Activated CD4-positive, alpha-beta T cell treated with anti-CD3 and anti-CD28 coated beads, Interleukin-2, amount 50 U/mL, for 24 hours (primary cell): ENCODE measurements at places on chromosomes 7 and 10.

DNA sequence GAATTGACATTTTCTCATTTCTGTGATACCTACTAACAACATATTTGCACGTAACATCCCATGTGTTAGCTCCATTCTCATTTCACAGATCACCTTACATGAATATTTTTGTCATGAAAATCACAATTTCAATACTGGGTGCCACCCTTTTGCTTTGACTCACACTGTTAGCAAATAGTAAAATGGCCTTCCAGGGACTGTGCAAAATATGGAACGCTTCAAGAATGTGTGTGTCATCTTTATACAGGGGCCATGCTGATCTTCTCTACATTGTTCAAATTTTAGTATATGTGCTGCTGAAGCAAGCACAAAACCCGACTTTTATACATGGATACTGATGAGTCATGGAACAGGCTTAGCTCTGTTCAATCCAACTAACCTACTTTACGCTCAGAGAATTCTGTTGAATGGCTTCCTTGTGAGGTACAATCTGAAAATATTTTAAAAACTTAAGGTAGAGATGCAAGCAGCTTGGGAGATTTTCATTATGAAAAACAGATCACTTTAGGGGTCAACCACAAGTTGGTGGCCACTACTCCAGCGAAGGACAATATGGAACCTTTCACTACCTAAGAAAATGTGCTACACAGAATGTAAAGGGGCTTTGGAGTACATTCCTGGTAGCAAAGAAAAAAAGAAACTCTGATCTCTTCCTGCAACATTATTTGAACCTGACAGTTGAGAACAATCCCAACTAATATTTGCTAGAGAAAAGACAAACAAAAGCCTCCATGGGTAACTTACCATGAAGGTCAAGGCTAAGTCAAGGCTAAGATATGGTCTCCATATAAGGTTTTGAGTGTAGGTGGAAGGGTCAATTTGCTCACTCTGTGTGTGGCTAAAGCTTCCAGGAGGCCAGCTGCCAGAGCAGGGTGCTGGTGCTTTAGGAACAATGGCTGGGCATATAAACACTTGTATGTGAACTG, 11.9 kb downstream of the ANKRD26 start:
- DNase-seq: no peak

DNA sequence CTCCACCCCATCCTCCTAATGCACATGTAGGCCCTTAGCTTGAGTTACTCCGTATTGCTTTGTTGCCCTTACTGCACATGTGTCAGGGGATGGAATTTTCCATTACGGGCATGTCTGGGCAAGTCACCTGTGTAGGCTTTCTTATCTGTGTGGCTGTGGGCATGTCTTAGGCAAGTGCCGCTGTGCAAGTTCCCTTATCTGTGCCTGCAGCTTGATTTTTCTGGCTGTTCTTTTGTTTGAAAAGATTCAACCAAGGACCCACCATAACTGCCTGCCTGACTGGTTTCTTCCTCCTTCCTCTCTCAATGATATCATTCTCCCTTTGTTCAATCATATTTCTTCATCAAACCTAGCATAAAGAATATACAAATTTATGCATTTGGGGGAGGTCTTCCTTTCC, 88.5 kb downstream of the AKR1D1 start:
- DNase-seq: no peak

GRCh38 chr7:70693686-70694433, 438.1 kb upstream of the GALNT17 start:
- DNase-seq: no peak

DNA sequence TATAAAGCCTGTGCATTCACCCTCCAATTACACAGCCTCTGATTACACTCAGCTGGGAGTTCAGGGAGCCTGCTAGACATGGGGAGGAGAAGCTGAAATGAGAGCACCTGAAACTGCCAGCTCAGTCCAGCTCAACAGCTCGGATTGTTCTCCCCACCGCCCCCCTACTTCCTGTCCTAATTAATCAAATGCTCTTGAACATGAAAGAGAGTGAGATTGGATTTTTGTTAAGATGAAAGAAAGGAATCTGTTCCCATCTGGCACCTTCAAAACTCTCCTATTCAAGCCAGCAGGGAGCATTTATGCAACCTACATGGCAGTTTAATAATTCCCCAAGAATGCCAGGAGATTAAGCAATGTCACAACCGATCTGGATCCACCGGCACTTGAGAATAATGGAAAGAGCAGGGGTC, 98.0 kb downstream of the NPSR1 start:
- DNase-seq: no peak

DNA sequence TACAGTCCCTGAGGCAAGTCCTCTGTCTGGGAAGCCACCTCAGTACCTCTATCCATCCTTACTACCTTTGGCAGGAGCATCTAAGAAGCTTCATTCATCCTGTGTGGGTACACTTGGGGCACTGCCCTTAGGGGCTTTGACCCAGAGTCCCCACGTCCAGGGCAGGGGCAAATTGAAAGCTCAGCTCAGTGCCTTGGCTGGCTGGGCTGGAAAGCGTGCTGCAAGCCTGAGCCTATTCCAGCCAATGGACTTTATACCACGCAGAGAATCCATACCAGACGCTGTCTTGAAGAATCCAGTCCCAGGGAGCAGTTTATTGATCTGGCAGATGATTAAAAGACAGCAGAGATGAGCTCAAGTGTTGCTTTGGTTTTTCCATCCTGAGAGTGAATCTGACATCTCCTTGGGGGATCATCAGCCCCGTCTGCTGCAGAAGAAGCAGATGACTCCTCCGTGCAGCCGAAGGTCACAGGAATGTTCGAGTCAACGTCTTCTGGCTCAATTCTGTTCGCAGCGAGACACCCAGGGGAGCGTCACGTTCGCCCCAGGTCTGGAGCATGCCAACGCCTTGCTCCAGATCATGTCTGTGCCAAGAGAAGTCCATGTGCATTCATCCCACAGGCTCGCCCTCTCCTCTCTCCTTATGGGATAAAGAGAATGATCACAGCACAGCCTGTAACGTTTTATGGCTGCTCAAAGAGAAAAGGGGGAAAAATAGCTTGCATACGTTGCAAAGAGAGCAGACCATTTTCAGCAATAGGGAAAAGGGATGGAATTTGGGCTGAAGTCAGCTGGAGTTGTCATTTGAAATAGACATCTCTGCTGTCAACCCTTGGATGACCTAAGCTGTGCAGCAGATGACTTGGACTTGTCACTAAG, 35.8 kb upstream of the LYZL1 start:
- DNase-seq: no peak

DNA sequence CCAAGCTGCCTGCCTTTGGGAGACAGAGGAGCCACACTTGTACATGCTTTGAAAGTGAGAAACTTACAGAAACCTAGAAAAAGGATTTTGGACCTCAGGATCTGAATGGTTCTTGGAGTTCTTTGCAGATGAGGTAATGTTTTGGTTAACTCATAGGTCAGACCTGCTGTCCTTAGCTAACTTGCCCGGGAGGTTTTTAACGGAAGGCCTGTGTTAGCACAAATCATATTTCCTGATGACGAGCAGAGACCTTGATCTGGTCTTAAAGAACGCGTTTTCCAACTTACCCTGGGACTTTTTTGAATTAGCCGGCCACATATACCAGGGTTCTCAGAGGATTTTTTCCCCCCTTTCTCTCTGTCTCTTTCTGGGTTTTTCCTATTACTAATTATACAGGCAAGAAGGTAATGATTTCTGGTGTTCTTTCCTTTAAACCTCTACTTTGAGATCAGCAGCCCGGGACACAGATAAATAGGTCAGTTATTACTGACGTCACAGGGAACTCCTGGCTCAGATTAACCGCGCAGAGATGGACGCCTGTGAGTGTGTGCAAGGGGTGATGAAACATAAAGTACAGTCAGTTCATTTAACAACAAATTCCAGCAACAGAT, 101.7 kb upstream of the KLF6 start:
- DNase-seq: no peak

GRCh38 chr10:69955211-69955805, 97.3 kb upstream of the MACROH2A2 start:
- no peak for DNase-seq

DNA sequence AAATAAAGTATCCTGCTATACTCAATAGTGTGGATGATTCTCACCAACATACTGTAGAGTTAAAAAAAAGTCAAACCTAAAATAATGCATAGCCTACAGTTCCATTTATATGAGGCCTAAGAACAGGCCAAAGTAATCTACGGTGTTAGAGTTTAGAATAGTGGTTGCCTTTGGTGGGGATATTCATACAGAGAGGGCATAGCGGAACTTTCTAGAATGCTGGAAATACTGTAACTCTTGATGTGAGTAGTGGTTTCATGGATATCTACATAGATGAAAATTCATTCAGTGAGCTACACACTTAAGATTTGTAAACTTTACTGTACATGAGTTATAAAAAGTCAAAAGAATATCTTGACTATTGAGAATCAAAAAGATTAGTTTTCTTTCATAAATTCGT, 349.9 kb upstream of the NFE2L3 start:
- no peak for DNase-seq
